ENCODE measurements at places on chromosomes 7 and 10.
A peak's percentile ranks its signal among the peaks of the same experiment; 100 is the strongest.

GRCh38 chr10:99520040-99520846 is 12.5 kb upstream of the NKX2-3 start:
- no peaks in the 10 kb centered on the region for H3K27me3 ChIP-seq
- H3K27ac ChIP-seq = no peak overlapping the region
- DNase-seq = no peak

- no peaks in the 10 kb centered on the region for H3K27me3 ChIP-seq
- no peak overlapping the region for H3K4me3 ChIP-seq
- H3K36me3 ChIP-seq = no peaks in the 10 kb centered on the region
Measured at GRCh38 chr7:66036788-66037187, 38.8 kb upstream of the ASL start.

- no peaks in the 10 kb centered on the region for H3K36me3 ChIP-seq
- peak overlapping the region; percentile 91 for H3K27ac ChIP-seq
- H3K4me1 ChIP-seq = peaks cover 12% of the 10 kb centered on the region
- no peak for DNase-seq
- H3K4me3 ChIP-seq = peak overlapping the region; percentile 85
Measured at GRCh38 chr7:10940704-10941355, 32.8 kb upstream of the PHF14 start.

GRCh38 chr7:1516586-1517251 is 12.5 kb upstream of the INTS1 start:
- no peaks in the 10 kb centered on the region for H3K27me3 ChIP-seq
- no peaks in the 10 kb centered on the region for H3K36me3 ChIP-seq
- H3K27ac ChIP-seq = no peak overlapping the region
- no peak overlapping the region for H3K4me3 ChIP-seq
- no peaks in the 10 kb centered on the region for H3K4me1 ChIP-seq

DNA sequence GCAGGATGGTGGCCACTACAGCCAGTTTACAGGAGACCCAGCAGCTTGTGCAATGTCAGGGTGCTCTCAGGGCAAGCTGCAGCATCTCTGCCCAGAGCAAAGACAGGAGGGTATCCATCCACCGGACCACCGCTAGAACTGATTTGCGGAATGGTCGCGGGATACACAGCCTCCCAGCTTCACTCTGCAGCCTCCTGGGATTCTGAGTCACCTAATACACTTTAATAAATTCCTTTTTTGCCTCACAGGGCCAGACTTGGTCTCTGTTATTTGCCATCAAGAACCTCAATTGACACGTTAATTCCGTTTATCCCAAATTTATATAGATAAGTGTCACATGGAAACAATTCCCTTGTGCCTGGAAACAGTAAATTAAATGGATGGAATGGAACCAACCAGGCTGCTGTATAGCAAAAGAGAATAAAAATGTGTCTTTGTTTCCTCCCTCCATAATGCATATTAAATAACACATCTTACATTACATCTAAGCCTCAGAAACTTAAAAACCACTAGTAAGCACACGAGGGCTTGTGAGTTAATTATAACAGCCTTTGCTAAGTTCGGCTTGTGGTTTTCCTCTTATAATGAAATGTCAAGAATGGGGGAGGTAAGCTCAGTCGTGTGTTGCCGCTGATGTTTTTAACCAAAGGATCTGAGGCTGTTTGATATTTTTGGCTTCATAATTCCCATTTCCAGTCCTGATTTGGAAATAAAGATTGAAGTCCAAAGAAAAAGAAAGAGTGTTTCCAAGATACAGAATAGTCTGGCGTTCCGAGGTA is 52.1 kb downstream of the ADRB1 start:
- peaks cover 2% of the 10 kb centered on the region for H3K4me1 ChIP-seq
- H3K36me3 ChIP-seq = no peaks in the 10 kb centered on the region
- H3K27me3 ChIP-seq = no peaks in the 10 kb centered on the region
- H3K27ac ChIP-seq = no peak overlapping the region
- no peak overlapping the region for H3K4me3 ChIP-seq

GRCh38 chr7:128008744-128009143 is 22.5 kb downstream of the LRRC4 start:
- H3K4me3 ChIP-seq = no peak overlapping the region
- no peak for DNase-seq
- peaks cover 29% of the 10 kb centered on the region for H3K4me1 ChIP-seq
- H3K36me3 ChIP-seq = no peaks in the 10 kb centered on the region
- H3K27ac ChIP-seq = no peak overlapping the region

GRCh38 chr7:132364226-132364625 is 212.0 kb downstream of the PLXNA4 start:
- no peak overlapping the region for H3K4me3 ChIP-seq
- no peak for DNase-seq
- H3K4me1 ChIP-seq = no peaks in the 10 kb centered on the region
- no peaks in the 10 kb centered on the region for H3K36me3 ChIP-seq
- no peak overlapping the region for H3K27ac ChIP-seq

DNA sequence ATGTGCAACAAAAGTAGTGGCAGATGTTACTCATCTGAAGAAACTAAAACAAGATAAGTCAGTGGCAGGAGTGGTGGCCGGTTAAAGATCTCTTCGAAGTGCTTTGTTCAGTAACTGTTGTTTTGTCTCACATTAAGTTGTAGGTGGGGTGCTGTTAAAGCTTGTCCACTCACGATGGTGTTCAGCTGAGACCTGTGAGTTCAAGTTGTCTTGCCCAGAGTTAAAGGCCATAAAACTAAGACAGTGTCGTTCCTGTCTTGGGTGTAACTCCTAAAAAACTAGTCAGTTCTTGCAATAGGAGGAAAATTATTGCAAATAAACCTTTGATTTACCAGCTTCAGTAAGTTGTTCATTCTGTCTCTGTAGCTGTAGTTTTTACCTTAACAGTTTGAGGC is 857 bp upstream of the FOXP2 start:
- H3K4me1 ChIP-seq = no peaks in the 10 kb centered on the region
- H3K27ac ChIP-seq = no peak overlapping the region
- no peak for DNase-seq
- no peak overlapping the region for H3K4me3 ChIP-seq
- H3K27me3 ChIP-seq = no peaks in the 10 kb centered on the region

DNA sequence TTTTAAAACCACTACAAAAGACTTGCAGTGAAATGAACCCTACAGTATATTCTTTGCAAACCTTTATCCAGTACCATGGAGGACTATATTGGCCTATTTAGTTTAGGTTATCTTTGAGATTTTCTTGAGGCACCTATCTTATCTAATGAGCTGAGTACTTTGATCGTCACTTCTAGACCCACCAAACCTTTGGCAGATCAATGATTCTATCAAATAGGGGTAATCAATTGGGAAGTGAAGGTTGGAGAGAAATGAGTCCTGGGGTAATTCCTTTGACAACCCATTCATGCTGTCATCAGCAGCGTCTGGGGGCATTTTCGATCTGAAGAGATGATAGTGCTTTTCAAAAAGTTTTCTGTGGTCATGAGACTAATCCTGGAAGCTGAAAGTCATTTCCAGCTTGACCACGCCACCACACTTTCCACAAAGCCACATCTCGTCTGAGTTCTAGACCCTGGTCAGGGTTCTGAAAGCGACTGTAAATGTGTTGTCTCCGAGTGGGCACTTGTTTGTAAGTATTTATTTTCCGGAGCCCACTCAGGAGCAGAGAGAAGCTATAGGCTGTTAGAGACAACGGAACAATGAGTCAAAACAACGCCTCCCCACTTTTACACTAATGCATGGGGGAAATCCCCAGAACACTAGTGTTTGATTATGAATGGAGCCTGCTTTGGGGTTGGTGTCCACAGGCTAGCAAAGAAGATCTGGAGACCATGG is 4.8 kb downstream of the EGR2 start:
- no peak for DNase-seq
- no peak overlapping the region for H3K27ac ChIP-seq
- peaks cover 14% of the 10 kb centered on the region for H3K4me1 ChIP-seq
- H3K27me3 ChIP-seq = no peaks in the 10 kb centered on the region

- no peak overlapping the region for H3K4me3 ChIP-seq
- no peaks in the 10 kb centered on the region for H3K36me3 ChIP-seq
- no peak overlapping the region for H3K27ac ChIP-seq
- no peak for DNase-seq
Measured at GRCh38 chr10:33684211-33684611, 349.7 kb upstream of the NRP1 start.

- no peaks in the 10 kb centered on the region for H3K27me3 ChIP-seq
- H3K4me1 ChIP-seq = peaks cover 9% of the 10 kb centered on the region
- no peak for DNase-seq
- no peaks in the 10 kb centered on the region for H3K36me3 ChIP-seq
Measured at GRCh38 chr10:24439935-24440334, 231.0 kb downstream of the KIAA1217 start.

- no peaks in the 10 kb centered on the region for H3K27me3 ChIP-seq
- no peak for DNase-seq
- no peak overlapping the region for H3K27ac ChIP-seq
- H3K4me3 ChIP-seq = no peak overlapping the region
- H3K36me3 ChIP-seq = no peaks in the 10 kb centered on the region
- no peaks in the 10 kb centered on the region for H3K4me1 ChIP-seq
Measured at GRCh38 chr7:84043661-84044191, 150.9 kb downstream of the SEMA3A start.

- no peaks in the 10 kb centered on the region for H3K4me1 ChIP-seq
- no peaks in the 10 kb centered on the region for H3K27me3 ChIP-seq
- H3K27ac ChIP-seq = no peak overlapping the region
- H3K4me3 ChIP-seq = no peak overlapping the region
- peak; percentile 78 for DNase-seq
- H3K36me3 ChIP-seq = no peaks in the 10 kb centered on the region
Measured at GRCh38 chr7:105429746-105430612, 41.3 kb upstream of the SRPK2 start.

DNA sequence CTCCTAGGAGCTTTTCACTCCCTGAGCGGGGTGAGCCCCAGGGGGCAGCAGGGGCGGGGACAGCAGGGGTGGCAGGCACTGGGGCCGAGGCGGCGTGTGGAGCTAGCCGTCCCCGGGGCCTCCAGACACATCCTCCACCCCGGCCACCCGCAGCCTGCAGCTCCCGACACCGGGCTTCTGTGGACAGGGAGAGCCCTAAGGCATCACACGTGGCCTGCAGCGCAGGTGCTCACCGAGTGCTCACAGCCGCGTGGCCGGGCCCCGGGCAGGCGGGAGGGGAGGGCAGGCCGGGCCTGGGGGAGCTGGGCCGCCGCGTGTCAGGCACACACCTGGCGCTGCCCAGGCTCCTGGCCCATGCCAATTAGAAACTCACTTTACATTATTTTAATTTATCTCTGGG is 51.4 kb downstream of the MICALL2 start:
- no peaks in the 10 kb centered on the region for H3K27me3 ChIP-seq
- no peak overlapping the region for H3K4me3 ChIP-seq
- no peak for DNase-seq
- H3K4me1 ChIP-seq = peaks cover 6% of the 10 kb centered on the region

GRCh38 chr7:78487464-78487863 is 688.9 kb downstream of the PHTF2 start:
- no peaks in the 10 kb centered on the region for H3K27me3 ChIP-seq
- H3K4me1 ChIP-seq = no peaks in the 10 kb centered on the region
- DNase-seq = no peak
- no peak overlapping the region for H3K4me3 ChIP-seq

DNA sequence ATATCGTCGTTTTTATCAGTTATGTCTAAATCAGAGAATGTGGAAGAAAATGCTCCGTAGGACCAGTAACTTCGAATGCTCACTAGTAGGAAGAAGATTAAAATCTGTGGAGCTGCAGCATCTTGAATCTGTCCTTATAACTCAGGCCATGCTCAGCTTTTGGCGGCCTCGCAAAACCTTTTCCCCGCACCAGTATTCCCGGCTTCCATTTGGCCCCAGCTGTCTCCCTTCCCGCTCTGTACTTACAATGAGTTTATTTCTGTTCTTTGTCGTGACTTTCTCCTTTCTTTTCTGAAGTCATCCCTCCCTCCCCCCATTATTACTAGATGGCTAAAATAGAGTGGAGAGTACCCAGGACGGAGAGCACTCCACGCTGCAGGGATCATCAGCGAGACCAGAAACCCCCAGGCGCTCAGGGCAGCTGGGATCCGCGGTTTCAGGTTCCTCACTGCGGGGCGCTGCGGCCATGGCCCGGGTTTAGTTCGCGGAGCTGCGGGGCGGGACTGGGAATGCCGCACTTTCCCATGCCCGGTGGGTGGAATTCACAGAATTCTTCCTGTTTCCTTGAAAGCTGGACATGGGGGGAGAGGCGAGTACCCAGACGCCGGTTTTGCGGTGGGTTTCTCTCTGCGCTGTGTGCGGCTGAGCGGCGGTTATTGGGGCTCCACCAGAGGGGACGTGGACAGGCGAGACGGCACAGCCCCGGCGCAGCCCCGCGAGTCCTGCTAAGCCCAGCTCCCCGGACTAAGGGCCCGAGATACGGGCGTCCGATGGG is 183.5 kb downstream of the POM121L12 start:
- DNase-seq = peak; percentile 43
- no peak overlapping the region for H3K27ac ChIP-seq
- H3K4me1 ChIP-seq = no peaks in the 10 kb centered on the region
- H3K4me3 ChIP-seq = peak overlapping the region; percentile 29
- no peaks in the 10 kb centered on the region for H3K27me3 ChIP-seq
- no peaks in the 10 kb centered on the region for H3K36me3 ChIP-seq

GRCh38 chr10:28721318-28721951 is 44.1 kb downstream of the BAMBI start:
- H3K27ac ChIP-seq = no peak overlapping the region
- no peaks in the 10 kb centered on the region for H3K27me3 ChIP-seq

GRCh38 chr7:157877298-157878090 is 540.7 kb downstream of the DNAJB6 start:
- no peak overlapping the region for H3K4me3 ChIP-seq
- peaks cover 33% of the 10 kb centered on the region for H3K4me1 ChIP-seq
- peak; percentile 48 for DNase-seq
- no peak overlapping the region for H3K27ac ChIP-seq

GRCh38 chr7:25964483-25964991 is 187.5 kb upstream of the NFE2L3 start:
- H3K4me1 ChIP-seq = no peaks in the 10 kb centered on the region
- no peak overlapping the region for H3K27ac ChIP-seq
- no peak overlapping the region for H3K4me3 ChIP-seq
- no peak for DNase-seq
- no peaks in the 10 kb centered on the region for H3K36me3 ChIP-seq

DNA sequence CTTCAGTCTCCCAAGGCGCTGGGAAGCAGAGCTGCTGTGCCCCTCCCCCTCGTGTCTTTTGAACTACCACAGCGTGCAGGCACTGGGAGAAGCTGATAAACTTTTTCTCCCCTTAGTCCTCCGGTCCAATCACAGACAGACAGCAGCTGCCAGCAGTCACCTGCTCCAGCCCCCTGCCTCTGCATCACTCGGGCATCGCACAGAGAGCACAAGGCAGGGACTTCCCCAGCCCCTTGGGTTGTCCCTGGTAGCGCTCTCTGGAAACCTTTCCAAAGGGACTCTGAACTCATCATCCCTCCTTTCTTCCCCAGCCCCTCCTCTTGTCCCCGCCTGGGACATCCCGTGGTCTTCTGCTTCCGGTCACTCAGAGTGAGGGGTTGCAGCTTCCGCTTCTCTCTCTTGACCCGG is 1.4 kb upstream of the NEUROG3 start:
- DNase-seq = no peak
- peaks cover 3% of the 10 kb centered on the region for H3K27me3 ChIP-seq
- H3K4me3 ChIP-seq = no peak overlapping the region
- no peak overlapping the region for H3K27ac ChIP-seq
- H3K36me3 ChIP-seq = no peaks in the 10 kb centered on the region
